Retina (tissue), 1 donor: ENCODE measurements at places on chromosomes 1 and 21.

DNA sequence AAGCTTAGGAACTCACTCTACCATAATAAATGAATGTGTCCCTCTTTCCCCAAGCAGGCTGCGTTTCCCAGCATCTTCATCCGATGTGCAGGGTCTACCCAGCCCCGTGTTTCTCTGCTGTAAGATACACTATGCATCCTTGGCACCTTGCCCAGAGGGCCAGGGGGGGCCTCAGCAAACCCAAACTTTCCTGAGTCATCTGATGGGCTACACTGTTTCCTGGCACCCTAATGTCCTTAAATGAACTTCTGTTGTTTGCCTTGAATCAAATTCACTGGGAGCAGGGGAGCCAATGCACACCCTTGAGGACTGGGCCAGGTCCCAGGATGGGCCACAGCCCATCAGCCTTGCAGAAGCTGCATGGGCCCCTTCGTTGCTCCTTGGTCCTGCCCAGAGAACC, 145.5 kb downstream of the IGSF21 start:
- DNase-seq = no peak

GRCh38 chr1:95133687-95134086, 16.5 kb downstream of the TLCD4 start:
- DNase-seq = no peak

GRCh38 chr1:237975903-237976302, 85.2 kb upstream of the ZP4 start:
- peak; percentile 31 for DNase-seq

GRCh38 chr1:229980009-229980408, 87.0 kb upstream of the GALNT2 start:
- no peak for DNase-seq

DNA sequence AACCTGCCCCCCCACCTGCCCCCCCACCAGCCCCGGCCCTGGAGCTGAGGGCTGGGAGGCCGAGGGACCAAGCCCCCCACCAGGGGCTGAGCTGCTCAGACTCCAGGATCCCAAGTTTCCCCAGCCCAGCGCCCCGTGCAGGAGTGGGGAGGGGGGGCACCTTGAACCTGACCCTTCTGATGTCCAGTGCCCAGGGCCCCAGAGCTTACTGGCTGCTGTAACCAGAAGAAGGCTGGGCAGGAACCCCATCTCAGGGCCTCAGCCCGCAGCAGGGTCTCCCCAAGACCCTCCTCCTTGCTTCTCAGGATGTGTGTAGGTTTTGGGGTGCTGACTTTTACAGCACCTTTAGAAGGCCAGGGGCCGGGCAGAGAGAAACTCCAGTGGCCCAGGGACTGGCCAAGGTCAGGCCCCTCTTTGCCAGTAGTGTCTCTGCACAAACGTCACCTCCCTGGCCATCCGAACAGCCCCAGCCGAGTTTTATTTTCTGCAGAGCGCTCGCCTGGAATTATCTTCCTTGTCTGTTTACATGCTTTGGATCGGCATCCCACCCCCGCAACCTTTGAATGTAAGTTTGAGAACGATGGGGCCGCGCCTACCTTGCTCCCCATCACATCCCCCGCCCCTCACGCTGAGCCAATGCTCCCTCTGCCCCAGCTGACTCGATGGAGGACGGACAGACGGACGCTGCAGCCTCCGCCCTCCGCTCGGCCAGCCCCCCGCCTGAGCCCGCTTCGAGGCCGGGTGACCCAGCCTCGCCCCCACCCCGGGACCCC, 70.1 kb upstream of the CASZ1 start:
- DNase-seq = peak; percentile 73

DNA sequence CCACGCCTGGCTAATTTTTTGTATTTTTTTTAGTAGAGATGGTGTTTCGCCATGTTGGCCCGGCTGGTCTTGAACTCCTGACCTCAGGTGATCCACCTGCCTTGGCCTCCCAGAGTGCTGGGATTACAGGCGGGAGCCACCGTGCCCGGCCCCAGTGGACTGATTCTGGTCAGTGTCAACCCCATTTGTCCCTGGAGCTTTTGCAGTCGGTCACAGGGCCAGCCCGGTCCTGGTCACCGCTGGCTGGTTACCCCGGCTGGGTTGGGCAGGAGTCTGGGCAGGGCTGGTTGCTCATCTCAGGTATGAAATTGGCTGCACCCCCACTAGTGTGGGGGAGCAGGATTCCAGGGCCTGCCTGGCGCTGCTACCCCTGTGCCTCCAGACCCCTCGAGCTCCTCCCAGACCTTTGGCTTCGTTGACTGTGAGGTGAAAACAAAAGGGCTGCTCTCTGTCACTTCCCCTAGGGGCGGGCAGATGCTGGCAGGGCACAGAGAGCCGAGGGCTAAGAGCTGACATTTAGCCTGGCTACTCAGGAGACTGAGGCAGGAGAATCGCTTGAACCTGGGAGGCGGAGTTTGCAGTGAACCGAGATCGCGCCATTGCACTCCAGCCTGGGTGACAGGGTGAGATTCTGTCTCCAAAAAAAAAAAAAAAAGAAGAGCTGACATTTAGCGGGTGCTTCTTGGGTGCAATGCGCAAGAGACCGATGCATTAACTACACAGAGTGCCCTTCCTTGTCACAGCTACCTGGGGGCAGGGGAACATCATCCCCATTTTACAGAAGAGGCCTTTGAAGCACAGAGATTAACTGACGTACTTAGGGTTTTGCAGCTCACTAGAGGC, 10.6 kb downstream of the TNFRSF1B start:
- DNase-seq = no peak

- peak; percentile 94 for DNase-seq
Measured at GRCh38 chr1:93448292-93448982, 519 bp downstream of the FNBP1L start.

- DNase-seq = no peak
Measured at GRCh38 chr1:114896795-114897194, 42.1 kb downstream of the SYCP1 start.

DNA sequence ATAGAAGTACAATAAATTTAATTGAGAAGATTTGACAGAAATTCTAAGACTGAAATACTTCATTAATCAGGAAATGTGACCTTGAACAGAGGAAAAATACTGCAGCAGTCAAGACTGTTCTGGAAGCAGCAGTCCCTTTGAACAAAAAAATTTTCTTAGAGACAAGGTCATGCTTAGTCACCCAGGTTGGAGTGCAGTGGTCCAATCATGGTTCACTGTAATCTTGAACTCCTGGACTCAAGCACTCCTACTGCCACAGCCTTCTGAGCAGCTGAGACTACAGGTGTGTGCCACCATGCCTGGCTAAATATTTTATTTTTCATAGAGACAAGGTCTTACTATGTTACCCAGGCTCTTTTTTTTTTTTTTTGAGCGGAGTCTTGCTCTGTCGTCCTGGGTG, 1.9 kb upstream of the CCDC30 start:
- no peak for DNase-seq

GRCh38 chr1:39671433-39671792, 494 bp downstream of the NT5C1A start:
- peak; percentile 63 for DNase-seq

DNA sequence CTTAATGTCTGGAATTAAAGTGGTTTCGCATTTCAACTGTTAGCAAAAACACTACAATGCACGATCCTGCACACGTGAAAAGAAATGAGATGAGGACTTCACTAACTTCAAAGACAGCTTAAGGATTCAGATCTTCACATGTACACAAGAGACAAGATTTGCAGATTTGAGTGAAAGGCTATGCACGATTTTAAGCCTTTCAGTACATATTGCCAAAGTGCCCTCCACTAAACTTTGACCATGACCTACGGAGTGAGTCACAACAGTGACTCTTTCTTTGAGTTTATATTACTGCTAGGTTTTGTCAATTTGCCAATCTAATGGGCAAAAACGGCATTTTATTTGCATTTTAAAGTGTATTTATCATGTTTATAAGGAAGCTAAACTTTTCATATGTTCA, 41.2 kb upstream of the CR1L start:
- DNase-seq = no peak

DNA sequence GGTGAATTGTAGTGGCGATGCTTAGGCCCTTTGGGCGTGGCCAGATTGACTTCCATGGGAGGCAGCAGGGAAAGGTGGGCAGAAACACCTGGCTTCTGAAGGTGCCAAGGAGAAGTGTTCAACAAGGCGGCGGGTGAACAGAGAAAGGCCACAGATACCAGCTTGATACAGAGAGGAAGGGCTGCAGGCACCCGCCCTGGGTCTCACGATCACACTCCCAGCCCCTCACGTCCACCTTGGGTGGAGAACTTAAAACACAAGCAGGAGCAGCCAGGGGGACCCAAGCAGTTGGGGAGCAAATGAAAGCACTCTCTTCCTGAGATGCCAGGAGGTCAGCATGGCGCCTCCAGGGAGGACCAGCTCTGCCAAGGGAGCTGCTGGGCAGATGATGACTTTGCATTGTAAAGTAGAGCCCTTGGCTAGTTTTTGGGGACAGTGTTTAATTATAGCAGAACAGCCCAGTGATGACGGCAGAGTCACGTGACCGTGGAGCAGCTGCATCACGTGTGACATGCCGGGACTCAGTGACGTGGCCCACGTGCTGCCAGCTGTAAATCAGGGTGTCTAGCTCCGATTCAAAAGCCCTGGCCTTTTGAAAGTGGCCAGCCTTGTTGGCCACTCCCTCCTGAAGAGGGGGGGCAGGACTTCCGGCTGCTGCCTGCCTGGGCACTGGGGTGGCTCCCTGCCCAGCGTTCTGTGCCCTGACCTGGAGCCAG, 19.0 kb downstream of the SLC37A1 start:
- DNase-seq = no peak

- DNase-seq = no peak
Measured at GRCh38 chr1:118186026-118186425, 998 bp upstream of the SPAG17 start.

DNA sequence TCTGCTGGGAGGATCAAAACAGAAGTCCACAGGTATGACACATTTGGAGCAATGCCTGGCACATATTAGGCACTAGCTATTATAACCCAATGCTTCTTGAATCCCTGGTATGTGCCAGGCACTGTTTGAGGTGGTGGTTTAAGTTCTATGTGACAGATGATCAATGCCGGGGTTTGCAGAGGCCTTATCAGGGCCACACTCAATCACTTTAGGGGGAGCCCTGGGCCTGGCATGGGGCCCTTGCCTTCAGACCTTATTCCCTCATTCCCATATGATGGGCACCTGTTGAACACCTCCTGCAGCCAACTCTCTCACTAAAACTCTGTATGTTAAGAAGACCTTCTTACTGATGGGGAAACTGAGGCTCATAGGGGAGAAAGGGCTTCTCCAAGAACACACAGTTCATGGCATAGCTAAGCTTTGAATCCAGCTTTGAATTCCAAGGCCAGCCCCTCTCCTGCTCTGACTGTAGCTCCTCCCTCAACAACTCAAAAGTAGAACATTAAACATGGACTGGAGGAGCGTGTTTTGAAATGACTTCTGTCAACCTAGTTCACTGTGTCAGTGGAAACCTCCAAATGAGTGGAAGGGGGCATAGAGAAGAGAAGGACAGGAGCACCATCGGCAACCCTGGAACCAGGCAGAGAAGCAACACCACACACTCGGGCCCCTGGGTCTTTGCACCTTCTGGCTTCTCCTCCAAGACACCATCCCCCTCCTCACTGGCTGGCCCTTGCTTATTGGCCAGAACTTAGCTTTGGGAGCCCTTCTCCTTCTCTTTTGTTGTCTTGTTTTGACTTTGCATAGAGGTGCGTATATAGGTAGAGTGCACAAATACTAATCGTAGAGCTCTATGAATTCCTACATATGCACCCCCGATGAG, 6.6 kb upstream of the IFFO2 start:
- DNase-seq = no peak
